ENCODE measurements at places on chromosomes 16 and 17.

GRCh38 chr17:13292291-13292690 is 274.5 kb upstream of the ELAC2 start:
- DNase-seq, result no peak

- no peak for DNase-seq
Measured at GRCh38 chr17:29346462-29346861, 43.7 kb upstream of the TAOK1 start.

DNA sequence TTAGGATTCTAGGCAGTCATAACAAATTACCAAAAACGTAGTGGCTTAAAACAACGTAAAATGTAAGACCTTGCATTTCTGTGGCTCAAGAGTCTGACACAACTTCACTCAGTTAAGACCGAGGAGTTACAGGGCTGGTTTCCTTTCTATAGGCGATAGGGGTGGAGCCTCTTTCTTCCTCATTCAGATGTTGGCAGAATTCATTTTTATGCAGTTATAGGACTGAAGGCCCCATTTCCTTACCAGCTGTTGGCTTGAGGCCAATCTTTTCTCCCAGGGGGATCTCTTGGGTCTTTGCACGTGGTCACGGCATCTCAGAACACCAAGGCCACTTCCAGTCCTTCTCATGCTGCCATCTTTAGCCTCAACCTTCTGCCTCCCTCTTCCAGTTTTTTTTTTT is 145.2 kb downstream of the KCNJ2 start:
- DNase-seq, result no peak

DNA sequence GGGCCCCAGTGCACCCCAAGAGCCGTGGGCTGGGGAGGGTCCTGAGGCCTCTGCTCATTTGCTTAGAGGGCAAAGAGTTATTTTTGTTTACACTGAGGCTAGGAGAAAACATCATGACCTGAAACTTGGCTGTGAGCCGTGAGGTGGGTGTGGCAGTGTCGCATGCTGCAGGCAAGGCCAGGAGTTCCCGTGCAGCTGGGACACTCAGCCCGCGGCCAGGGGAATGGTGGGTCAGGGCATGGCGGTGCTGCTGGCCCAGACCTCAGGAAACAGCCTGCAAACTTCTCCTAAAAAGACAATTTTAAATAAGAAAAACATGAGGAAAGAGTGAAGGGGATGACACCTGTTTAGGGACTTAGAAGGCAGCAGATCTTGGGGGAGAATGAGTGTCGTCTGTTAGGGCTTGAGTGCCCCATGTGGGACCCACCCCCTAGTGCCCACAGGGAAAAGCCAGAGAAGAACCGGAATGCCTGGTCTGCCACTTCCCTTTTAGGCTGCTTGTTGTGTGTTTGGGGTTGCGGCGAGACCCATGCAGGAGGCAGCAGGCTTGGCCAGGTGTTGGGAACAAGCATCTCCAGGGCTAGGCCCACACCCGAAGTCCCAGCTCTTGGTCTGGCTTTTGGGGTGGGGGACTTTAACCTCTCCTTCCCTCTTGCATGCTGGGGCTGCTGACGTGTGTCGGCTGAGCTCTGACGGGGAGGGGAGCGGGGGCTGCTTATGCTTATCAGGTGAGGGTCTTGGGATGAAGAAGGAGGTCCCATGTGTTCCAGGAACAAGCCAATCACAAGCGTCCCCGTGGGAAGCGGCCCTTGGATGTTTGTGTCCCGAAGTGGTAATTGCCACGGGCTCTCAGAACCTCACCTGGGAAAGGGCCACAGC is 80.9 kb upstream of the GNG13 start:
- DNase-seq, result no peak

DNA sequence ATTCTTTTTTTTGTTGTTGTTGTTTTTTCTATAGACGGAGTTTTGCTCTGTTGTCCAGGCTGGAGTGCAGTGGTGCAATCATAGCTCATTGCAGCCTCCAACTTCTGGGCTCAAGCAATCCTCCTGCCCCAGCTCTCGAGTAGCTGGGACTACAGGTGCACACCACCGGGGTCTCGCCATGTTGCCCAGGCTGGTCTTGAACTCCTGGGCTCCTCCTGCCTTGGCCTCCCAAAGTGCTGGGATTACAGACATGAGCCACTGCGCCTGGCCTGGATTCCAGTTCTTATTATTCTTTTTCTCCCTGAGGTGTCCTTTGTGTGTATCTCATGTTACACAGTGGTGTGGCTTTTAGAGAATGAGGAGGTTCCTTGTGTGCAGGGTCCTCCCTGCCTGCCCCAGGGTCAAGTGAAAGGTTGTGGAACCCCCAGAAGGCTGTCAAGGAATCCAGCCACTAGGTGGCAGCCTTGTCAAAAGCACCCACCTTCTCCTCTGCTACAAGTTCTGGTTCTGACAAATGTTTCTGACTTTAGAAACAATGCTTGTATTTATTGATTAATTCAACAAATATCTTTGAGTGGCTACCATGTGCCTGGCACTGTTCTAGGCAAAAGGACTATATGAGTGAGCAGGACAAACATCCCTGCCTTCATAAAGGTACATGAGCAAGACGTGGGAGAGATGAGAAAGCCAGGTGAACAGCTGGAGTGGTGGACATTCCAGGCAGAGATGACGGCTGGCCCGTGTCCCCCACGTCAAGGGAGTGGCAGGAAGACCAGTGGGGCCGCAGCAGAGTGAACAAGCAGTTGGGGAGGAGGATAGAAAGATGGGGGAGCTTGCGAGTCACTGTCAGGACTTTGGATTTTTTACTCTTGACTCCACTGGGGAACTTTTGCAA is 112.4 kb downstream of the SPECC1 start:
- peak; percentile 52 for DNase-seq

DNA sequence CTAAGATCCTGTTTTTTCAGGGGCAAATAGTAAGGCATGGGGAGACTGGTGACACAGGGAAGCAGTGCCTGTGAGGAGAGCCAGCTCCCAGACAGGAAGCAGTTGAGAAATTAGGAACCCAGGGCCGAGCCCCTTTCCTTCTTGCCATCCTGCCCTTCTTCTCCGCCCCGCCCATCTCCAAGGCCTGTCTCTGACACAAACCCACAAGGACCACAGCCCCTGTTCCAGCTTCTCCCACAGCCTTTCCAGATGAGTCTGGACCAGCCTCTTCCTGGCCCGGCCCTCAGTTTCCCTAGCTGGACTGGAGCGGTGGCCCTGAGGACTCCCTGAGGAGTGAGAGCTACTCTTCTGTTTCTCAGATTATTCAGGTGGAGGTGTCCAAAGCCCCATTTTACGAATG is 9.9 kb downstream of the CCDC102A start:
- no peak for DNase-seq

DNA sequence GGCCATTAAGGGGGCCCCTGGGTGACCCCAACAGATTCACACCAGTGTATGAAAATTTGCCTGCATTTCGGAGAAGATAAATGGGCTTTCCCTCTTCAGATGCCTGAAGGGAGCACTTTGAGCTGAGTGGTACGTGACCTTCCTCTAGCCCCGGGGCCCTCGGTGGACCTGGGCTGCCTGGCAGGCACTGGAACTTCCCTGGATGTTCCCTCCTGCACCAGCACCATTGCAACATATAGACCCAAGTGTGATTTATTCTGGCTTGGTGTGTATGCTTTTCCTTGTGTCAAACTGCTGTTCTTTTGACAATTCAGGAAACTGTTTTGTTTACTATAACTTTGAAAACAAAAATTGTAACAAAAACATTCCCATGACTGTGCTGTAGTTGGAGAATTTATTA is 93.8 kb downstream of the TNFRSF13B start:
- no peak for DNase-seq

- DNase-seq, result no peak
Measured at GRCh38 chr17:10992106-10992880, 154.4 kb upstream of the PIRT start.

DNA sequence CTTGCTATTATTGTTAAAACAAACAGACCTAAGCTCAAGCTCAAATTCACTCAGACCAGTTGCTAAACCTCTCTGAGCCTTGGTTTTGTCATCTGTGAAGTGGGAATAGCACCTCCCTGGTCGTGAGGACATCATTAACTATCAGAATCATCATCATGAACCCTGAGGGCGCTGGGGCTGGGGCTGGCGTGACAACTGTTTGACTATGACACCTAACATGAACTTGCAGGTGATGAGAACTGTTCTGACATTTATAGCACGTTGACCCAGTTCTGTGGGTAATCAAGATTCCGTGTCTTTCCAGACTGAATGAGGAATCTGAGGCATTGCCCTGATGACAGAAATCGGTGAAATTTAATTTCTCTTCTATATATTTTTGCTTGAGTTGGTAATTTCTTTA is 71.3 kb upstream of the CDH5 start:
- DNase-seq, result no peak

- DNase-seq, result no peak
Measured at GRCh38 chr17:59466946-59467801, 98.2 kb upstream of the DHX40 start.

GRCh38 chr17:850851-851763 is 69.0 kb downstream of the MRM3 start:
- DNase-seq, result no peak

- DNase-seq, result no peak
Measured at GRCh38 chr16:53789137-53789536, 85.2 kb downstream of the FTO start.

GRCh38 chr17:2238432-2239169 is 65.0 kb downstream of the SMG6 start:
- no peak for DNase-seq

- no peak for DNase-seq
Measured at GRCh38 chr17:35560703-35561102, at the start of gene SLFN14. SLFN14 (minus strand) TSS chr17:35560819; CDS start chr17:35558062, 2,757 bp downstream.

DNA sequence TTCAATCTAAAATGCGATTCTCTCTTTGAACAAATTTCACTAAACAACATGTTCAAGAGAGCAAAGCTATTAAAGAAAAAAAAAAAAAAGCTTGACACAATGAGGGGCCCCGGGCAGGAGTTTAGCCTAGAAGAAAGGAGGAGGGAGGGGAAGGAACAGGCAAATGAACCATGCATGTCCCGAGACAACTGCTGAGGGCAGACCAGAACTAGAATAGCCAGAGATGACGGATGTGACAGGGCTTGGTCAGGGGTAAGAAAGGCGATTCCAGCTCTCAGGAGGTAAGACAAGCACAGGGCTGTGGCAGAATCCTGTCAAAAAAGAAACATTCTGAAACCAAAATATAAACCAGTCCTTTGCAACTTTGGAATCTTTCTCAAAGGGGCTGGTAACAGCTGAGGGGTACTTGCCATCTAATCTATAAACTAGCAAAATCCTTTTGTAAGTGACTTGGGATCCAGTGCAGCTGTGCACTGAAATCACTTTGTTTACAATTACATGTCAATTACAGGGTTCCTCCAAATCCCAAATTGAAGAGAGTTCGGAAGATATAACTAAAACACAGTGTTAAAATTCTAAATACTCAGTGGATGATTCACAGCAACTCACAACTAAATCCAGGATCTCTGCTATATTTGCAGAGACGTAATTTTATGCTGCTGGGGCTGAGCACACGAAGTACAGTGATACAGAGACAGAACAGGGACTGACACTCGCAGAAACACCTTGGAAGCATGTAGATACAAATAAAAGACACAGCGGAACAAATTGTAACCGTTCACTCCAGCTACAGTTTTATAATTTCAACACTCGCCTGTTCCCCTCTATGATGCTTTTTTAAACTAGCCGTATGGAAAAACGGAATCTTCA is 567.4 kb upstream of the ZFHX3 start:
- no peak for DNase-seq

DNA sequence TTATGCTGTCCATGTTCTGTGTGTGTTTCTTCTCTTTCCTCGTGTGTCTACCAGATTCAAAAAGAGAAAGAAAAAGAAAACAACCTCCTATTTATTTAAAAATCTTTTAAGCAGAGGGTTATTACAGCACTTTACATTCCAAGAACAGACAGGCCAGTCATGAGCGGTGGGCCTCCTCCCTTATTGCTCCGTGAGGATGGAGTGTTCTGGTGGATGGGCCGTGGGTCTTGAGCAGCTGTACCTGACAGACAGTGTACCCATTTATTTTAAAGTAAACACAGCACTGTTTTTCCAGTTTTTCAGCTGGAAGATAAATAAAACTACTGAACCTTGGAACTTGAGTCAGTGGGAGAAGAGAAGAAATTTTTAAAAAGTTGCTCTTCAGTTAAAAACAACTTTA is 52.4 kb downstream of the WWP2 start:
- no peak for DNase-seq

GRCh38 chr17:45288825-45289224 is 26.9 kb upstream of the SPATA32 start:
- DNase-seq, result no peak

GRCh38 chr16:19123535-19124178 is 9.9 kb downstream of the ITPRIPL2 start:
- no peak for DNase-seq

- no peak for DNase-seq
Measured at GRCh38 chr17:45406107-45406506, 26.6 kb downstream of the ARHGAP27 start.

DNA sequence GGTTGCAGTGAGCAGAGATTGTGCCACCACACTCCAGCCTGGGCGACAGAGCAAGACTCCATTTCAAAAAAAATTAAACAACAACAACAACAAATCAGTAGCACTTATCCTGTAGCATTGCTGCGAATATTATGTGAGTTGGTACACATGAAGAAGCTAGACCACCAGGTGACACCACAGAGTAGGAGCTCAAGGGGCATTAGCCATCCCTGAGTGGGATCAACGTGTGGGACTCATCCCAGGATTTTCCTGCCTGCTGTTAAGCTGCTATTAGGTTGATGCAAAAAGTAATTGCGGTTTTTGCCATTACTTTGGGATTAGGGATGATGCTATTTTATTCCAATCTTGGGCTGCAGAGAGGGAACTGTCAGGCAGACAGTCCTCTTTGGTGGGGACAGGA is 47.2 kb downstream of the OTOA start:
- DNase-seq, result no peak

DNA sequence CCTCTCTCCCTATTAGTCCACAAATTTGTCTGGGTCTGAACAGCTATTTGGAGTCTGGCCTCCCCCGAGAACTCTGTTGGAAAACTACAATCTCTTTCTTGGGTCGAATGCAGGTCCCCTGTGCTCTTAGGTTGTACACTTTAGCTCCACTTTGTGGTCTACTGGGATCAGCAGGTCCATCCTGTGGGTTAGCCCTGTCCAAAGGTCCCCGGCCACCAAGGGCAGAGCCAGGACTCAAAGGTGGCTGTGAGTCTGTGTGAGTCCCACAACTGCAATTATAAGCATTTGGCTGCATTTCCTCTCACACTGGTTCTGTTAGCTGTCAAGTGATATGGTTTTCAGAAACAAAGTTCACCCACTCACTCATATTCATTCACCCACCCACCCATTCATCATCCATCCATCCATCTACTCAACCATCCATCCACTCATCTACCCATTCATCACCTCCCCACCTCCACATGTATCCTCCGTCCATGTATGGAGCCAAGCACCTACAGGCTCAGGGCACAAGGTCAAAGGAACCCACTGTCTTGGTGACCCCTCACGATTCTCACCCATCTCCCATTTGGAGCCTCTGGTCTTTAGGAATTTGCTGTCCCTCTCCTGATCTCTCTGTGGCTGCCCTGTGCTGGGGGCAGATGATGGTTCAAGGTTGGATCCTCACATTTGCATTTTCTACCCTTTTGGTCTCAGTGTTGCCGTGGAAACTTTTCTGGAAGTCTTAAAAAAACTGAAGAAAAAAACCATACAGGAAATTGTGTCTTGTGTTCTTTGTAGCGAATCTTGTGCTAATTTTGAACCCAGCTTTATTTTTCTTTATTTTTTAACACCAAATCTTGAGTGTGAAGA is 45.8 kb downstream of the IRF8 start:
- no peak for DNase-seq
